Hematopoietic multipotent progenitor cell treated with erythropoietin and hydrocortisone succinate and interleukin-3 and kit ligand, for 8 days (in vitro differentiated cells): ENCODE measurements at places on chromosomes 1 and 21.

DNA sequence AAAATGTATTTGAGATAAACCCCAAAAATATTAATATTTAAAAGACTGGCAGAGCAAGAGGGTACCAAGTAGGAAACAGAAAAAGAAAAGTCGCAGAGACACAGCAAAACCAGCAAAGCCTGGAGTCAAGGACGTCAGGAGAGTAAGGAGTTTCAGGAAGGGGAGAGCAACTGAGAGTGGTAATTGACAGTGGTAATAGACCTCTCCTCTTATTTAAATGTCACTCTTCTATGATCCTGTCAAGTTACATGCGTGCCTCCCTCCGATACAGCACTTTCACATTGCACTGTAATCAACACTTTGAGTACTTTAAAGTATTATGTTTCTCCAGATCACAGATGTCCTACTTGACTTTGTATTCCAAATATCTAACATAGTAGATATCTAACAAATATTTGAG is 82.6 kb upstream of the EXO1 start:
- no peak for DNase-seq

GRCh38 chr1:7117399-7118281 is 332.4 kb downstream of the CAMTA1 start:
- DNase-seq = peak; percentile 13

GRCh38 chr1:193270996-193271395 is 84.6 kb upstream of the B3GALT2 start:
- DNase-seq = no peak

DNA sequence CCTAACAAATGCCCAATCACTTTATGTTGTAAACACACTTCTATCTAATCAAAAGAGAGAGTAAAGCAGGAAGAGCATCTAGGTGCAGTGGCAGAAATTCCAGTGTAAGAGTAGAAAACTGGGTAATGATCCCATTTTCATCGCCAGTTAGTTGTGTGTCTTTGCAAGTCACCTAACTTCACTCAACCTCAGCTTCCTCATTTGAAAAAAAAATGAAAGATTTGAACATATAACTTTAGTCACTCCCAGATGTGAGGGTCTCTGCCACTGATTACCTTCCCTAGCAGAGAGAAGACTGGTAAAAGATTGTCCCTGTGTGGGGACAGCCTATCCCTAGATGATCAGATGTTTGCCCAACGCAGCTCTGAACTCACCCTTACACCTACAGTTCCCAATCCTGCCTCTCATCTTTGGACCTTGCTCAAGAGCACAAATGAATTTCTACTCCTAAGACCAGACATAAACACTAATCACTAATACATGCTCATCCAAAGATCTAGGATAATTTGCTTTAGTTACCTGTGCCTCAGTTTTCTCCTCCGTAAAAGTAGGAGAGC is 25.2 kb upstream of the DUSP23 start:
- no peak for DNase-seq

DNA sequence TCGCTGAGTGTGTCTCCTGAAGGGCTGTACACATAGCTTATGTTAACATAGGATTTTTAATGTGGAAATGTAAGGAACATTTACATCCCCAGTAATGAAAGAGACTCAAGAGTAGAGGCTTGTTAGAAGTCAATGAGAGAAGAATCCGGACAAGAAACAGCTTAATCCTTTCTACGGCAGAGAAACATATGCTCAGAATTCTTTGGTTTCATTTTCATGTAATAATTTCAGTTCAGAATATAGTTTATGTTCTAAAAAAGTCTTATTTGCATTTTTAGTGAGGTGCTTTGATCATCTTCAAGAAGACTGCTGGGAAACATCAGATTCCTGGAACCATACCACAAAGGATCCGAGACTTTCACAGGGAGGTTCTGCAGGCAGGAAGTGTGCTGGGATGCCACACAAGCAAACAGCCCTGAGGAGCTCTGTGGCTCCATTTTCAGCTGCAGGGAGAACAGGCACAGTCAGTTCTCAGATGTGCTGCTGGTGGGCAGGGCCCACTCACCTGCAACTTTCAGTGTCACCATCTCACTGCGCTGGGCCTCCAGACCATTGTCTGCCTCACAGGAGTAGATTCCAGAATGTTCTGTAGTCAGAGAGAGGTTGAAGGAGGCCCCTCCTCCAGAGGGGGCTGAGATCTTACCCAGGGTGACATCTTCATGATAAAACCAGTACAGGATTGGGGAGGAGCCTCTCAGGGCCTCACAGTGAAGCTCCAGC is 28.4 kb downstream of the FCRL5 start:
- no peak for DNase-seq

GRCh38 chr1:187641463-187641862 is 812.7 kb downstream of the PLA2G4A start:
- DNase-seq = no peak

DNA sequence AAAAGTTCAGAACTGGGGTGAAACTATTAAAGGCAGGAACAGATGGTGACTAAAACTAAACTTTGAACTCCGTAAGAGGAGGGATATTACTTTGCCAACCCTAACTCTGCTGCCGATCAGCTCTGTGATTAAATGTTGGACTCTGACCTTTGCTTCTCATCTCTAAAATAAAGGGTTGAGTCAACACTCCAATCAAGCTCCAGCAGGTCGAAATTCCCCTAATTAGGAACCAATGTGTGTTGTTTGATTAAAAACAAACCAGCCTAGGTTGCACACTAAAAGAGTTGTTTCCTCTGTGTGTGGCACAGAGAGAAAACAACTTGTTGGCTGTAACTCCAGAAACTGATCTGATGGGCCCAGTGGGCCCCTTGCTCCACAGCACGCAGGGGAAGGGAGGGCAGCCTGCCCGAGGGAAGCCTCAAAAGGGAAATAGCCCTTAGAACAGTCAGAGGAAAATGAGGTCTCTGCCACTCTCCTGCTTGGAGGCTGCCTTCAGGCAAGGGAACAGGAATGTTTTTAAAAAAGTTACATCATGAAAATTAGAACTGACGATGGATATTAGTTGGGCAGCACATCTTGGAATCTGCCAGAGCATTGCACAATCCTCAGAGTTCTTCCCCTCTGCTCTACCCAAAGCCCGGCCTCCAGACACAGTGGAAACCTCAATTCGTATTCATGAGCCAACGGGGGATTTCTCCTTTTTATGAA is 69.3 kb downstream of the KCTD3 start:
- DNase-seq = no peak

DNA sequence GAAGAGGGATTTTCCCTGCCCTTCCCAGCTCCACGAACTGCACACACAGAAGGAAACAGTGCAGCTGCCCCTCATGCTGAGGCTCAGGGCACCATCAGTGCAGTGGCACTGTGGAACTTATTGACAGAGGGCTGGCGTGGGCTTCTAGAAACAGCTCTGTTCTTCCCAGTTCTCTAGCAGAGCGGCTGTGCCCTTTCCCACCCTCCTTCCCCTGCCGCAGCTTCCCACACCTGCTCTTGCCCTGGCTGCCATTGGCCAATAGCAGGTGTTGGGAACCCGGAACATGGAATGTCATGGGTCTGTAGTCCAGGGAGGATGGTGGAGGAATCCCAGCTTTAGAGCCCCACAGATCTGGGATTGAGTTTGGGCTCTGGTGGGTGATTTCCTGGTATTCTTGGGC is 343.8 kb downstream of the RPS6KC1 start:
- DNase-seq = no peak

DNA sequence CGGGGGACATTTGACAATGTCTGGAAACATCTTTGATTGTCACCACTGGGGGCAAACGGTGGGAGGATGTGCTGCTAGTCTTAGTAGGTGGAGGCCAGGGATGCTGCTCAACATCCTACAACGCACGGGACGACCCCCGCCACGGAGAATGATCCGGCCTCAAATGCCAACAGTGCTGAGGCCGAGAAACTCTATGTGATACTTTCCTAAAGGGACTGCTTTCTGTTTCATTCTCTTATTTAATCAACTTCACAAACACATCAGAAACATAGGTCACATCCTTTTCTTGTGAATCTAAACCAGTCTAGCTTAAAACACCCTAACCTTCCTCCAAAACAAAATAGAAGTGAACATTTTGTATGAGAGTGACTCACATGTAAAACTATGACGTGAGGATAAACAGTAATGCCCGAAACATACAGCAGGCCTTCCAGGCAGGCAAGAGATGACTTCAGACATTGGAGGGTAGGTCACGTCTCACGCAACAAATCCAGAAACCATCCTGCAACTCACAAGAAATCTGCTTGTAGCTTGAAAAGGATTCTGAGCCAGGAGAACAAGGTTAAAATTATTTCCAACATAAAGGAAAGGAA is 37.2 kb upstream of the ETS2 start:
- DNase-seq = no peak

GRCh38 chr1:5907386-5907785 is 84.8 kb downstream of the NPHP4 start:
- no peak for DNase-seq

DNA sequence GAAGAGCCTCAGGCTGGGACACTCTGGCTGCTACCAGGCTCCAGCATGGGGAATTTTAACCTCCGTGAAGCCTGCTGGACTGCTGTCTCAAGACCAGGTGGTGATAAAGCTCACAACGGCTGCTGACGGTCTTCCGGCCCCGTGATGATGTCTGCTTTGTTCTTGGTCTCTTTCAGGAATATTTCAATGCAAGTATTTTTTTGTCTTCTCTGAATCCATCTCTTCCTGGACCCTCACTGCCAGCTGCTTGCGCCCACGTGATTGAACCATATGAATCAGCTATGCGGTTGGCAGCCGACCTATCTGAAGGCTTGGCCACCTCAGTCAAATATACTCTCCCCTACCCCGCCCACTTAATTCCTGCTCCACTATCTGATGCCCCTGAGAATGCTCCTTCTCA is 14.6 kb upstream of the SLC6A17 start:
- DNase-seq = no peak

GRCh38 chr1:186655876-186656275 is 24.3 kb downstream of the PTGS2 start:
- DNase-seq = no peak

DNA sequence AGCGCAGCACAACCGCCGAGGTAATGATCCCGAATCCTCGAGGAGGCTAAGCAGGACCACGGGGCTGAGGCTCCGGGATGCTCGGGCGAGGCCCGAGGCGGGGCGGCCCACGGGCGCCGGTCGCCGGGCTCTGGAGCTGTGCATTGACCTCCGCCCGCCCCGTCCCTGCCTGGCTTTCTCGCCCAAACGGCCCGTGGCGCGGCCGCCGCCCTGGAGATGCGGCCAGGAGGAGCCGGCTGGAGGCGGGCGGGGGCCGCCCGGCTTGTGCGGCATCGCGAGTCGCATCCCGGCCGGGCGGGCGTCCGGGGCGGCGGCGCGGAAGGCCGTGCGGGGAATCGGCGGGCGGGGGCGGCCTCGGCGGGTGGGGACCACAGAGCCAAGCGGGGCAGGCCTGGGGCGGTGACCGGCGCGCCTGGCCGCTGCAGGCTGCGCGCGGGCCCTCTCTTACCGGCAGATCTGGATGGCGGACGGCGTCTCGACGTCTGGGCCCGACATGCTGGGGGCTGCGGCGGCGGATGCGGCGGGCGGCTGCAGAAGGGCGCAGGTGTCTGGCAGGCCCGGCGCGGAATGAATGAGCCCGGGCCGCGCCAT is 663 bp downstream of the ACOT7 start:
- DNase-seq = no peak

GRCh38 chr1:112507921-112508277 is 866 bp upstream of the WNT2B start:
- no peak for DNase-seq

DNA sequence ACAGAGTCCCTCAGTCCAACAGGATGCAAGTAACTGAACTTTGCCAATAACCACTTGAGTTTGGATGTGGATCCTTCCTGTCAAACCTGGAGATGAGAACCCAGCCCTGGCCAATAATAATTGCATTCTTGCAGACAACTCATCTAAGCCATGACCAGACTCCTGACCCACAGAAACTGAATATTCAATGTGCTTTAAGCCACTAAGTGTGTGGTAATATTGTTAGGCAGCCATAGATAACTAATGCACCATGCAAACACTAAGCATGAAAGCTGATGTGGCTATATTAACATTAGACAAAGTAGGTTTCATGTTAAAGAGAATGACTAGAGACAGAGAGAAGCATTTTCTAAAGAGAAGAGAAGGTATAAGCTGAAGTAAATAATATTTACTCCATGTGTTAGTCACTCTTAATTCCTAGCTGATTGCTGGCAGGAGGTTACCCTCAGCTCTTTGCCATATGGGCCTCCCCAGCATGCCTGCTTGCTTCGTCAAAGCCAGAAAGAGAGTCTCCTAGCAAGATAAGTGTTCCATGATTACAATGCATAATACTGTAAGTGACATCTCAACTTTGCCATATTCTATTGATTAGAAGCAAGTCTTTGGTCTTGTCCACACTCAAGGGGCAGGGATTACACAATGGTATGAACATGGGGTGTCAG is 276.4 kb upstream of the PLXNA2 start:
- DNase-seq = no peak

GRCh38 chr1:84192681-84193080 is 48.6 kb downstream of the PRKACB start:
- DNase-seq = no peak

GRCh38 chr1:64826991-64827390 is 82.1 kb downstream of the RAVER2 start:
- DNase-seq = no peak
